ENCODE measurements at places on chromosomes 7 and 10. TPM values are rescaled to one million over a fixed set of nuclear protein-coding genes. Genes with fewer than 3 reads are reported as not detected.

- DNase-seq = no peak
These were observed 303.5 kb upstream of the AOAH start for GRCh38 chr7:37027557-37028341.

DNA sequence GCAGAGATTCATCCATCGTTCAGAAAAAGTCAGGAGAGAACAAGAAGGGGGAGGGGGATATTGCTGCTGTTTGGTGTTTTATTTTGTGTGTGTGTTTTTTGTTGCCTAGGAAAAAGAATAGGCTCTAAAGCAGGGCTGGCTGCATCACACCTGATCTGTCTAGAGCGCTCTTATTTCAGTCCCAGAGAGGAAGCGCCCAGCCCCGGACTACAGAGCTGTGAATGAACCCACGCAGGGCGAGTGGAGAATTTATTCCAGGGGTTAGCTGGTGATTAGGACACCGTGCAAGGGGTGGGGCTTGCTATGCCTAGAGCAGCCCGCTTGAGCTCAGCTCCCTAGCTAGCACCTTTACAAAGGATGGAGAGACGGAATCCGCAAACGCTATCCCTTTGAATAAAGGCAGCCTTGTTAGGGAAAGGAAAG, 621 bp upstream of the FAM13C start:
- peak; percentile 32 for DNase-seq

DNA sequence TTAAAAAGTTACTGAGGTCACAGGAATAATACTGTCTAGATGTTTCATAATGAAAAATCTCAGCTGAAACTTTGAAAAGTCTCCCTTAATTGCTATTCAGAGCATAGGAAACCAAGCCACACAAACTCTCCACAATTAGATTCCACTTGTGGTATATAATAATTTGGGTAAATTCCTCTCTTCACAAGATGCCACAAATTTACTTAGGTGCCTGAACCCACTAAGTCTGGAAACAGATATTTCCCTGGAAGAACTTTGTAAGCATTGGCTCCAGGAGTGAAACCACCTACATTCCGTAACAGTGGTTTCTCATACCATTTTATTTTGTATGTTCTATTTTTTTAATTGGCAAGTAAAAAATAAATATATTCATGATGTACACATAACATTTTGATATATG, 493.4 kb downstream of the SEMA3D start:
- DNase-seq = no peak

The GPR26 gene
- not detected for total RNA-seq

The PPP1R3C gene
- total RNA-seq = 0.13 TPM

Data from dermis microvascular lymphatic vessel endothelial cell (primary cell).